ENCODE measurements at places on chromosomes 3 and 15. TPM values are rescaled to one million over a fixed set of nuclear protein-coding genes. Genes with fewer than 3 reads are reported as not detected.
A peak's percentile ranks its signal among the peaks of the same experiment; 100 is the strongest.

GRCh38 chr3:186532598-186533072, 11.5 kb downstream of the CRYGS start:
- DNase-seq = no peak

DNA sequence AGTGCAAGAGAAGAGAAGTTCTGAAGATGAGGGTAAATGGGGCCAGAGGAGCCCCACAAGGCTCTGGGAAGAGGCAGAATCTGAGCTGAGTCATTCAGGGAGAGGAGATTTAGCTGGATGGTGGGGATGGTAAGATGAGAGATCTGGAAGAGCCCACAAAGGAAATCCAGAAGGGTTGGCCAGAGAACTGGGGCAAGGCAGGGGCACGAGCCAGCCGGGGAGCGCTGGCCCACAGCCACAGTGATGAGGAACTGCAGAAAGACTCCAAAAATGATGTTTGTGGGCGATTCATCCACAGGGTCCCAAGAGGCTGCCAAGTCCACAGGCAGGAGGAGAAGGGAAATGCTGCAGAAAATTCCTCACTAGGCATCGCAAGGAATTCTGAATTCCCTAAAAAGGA, 75.9 kb upstream of the ATP2B2 start:
- DNase-seq = no peak

DNA sequence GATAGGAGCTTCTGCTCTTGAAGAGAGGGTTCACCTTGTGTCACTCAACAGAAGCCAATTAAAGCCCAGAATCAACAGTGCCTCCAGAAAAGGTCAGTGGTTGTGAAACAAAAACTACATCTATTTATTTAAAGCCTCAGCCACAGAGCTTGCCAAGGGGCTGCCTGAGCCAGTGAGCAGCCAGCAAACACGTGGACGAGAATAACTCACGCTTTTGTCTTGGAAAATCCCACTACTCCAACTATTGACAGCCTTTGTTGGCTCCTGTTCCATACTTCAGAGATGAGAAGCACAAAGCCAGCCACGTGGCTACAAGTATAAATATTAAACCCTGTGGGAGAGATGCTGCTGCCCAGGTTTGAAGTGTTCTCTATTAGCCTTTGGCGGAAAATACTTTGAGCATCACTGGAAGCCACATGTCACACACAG, 10.3 kb downstream of the GPR156 start:
- DNase-seq = no peak

GRCh38 chr3:74271541-74271940, 342.9 kb downstream of the CNTN3 start:
- DNase-seq = no peak

- peak; percentile 29 for DNase-seq
These were observed 632 bp upstream of the COPS2 start for GRCh38 chr15:49155834-49156627.

DNA sequence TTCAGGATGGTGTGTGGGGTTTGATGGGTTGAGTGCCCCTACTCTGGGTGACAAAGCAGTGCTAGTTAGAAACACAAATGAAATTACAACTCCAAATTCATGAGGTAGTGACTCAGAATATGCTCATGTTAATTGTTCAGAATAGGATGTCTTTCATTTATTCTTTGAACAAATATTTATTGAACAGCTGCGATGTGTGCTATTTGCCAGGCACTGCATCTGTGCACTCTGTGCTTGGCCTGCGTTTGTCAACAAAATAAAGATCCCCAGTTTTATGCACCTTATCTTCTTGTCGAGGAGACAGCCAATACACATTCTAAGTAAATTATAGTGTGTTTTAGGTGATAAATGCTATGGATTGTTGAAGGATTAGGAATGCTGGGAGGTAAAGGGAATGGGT, 27.3 kb downstream of the MED12L start:
- DNase-seq = no peak

GRCh38 chr3:29686889-29687592, 406.2 kb downstream of the RBMS3 start:
- DNase-seq = no peak

DNA sequence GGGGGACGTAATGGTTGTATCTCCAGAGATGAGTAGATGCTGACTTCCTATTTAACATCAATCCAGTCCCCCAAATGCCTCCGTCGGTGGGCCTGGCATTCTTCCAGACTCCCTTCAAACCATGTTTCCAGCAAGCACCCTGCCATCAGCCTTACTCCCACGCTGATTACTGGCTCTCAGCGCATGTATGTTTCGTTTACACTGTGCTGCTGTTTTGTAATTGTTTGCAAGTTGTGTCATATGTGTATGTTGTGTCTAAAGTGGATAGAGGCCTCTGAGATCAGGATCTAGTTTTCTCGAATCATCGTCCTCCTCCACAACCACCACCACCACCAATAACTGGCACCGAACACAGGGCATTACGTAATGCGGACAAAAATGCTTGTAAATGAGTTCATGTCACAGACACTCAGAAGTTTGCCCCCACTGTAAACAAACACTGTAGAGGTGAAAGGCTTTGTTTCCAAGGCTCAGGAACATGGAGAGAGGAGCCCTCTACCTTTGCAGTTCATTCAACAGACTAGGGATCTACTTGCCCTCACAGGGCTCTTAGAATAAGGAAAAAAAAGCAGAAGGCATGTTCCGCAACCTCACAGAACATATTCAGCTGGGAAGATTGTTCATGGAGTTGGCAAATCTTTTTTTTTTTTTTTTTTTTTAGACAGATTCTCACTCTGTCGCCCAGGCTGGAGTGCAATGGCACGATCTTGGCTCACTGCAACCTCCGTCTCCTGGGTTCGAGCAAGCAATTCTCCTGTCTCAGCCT, 46.1 kb upstream of the SEMA4B start:
- no peak for DNase-seq

GRCh38 chr3:135368316-135368715, 573.3 kb downstream of the EPHB1 start:
- no peak for DNase-seq

DNA sequence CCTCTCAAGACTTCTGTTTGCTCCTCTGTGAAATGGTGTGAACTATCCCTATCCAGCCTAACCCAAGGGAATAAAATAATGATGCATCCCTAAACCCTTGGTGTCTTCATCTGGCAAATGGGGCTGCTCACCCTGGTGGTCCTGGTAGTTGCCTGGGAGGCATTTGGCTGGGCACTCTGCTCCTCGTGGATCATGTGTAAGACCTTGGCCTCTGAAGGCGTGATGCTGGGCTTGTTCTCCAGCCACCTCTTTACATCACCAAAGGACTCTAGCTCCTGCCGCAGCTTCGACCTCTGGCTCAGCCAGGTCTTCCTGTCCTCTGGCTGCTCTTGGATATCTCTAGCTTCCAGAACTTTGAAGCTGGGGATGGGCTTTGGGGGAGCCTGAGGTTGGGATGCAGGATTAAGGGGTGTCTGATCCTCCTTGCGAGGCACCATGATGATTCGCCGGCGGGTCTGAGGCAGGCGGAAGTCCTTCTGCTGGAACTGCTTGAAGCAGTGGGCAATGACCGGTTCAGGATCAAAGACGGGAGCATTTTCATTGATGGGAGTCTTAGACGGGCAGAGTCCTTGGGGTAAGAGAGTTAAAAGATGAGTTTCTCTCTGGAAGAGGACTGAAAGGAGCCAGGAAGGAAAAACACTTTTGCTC, 7.1 kb downstream of the EFCAB12 start:
- no peak for DNase-seq

DNA sequence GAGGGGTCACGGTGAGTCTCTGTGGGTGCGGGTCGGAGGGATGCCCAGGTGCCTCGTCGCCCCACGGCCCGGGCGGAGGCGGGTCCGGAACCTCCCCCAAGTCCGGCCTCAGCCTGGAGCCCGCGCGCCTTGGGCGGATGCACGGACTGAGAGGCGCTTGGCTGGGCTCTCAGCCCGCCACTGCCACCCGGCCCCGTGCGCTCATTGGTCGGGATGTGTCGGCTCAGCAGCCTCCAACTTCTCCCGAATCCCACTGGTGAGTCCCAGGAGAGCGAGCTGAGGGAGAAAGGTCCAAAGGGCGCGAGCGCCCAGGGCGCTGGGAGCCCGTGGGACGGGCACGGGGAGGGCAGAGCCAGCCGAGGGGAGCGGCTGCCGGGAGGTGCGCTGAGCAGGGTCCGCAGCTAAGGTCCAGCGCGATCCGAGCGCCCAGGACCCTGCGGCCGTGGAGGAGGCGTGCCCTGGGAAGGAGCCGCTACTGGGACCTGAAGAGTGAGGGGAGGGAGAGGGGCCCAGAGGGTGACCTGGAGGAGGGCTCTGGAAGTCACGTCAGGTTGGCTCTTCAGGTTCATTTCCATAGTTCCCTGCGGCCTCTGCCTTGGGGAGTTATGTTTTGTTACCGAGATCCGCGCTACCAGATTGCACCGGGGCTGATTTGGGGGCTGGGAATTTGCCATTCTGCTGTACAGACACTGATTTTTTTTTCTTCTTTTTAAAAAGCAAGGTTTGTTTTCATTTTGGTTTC, at the start of gene MME:
Gene MME, plus strand, starts transcription at position 574 of the 742 bp plus-strand sequence. CDS start 3,849 bp downstream, outside the sequence.
- DNase-seq = no peak

GRCh38 chr3:72127844-72128243, 342.9 kb upstream of the PROK2 start:
- no peak for DNase-seq

GRCh38 chr3:26104851-26105251, 315.0 kb downstream of the OXSM start:
- DNase-seq = no peak

GRCh38 chr3:54853573-54854404, 74.1 kb downstream of the LRTM1 start:
- DNase-seq = peak; percentile 57

DNA sequence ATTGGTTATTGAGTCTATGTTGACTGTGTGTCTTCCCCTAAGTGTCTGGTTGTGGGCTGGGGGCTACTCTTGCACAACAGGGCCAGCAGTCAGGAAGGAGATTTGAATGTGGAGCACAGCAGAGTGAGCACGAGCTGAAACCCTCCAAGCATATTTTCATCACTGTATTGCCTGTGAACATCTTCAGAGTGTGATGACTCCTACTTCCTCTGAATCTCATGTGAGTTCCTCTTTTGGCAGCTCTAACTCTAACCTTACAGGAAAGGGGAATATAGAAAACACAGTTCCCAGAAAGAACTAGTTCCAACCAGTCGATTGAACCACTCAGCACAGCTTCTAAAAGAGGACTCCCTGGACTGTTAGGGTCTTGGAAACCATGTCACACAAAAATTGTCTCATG, 211.6 kb downstream of the RAP2B start:
- DNase-seq = no peak

DNA sequence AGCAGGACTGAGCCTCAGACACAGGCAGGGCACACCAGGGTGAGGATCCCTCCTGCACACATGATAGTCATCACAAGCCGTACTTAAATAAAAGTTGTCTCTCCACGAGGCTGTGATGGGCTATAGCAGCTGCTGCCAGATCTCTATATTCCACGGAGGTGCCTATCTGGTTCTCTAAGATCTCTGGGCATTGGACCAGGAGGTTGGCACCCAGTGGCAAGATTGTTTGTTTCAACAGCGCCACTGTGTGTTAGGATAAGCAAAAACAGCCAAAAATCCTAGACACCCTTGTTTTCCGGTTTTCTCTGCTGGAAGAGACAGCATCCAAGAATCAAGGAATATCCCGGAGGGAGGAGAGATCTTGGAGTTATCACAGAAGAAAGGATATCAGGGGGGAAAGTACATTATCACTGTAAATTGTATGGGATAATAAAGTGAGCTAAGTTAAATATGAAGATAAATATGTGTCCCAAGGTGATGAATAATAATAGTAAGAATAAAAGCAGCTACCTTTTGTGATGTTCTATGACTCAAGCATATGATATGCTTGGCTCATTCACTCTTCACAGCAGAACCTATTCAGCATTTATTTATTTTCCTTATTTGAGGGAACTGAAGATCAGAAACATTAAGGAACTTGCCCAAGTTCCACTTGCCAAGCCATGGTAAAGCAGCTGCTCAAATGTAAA, 90.6 kb upstream of the AKAP13 start:
- DNase-seq = peak; percentile 32

- no peak for DNase-seq
These were observed 114.0 kb downstream of the RFTN1 start for GRCh38 chr3:16399473-16399872.

DNA sequence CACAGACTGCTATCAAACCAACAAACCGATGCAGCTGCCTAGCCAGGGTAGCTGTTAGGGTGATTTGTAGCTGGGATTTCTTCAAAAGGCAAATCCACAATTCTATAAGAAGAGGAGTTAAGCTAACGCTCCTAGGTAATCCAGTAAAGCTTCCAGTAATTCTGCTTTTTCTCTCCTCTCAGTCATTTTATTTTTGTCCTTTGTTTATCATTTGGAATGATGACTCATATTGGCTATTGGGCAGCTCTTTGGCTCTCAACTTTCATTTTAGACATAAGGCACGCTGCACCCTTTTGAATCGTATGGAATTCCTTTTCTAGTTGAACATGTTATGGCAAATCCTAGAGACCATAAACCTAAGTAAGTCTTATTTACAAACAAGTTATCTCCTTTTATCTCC, 53.2 kb upstream of the PPARG start:
- no peak for DNase-seq

DNA sequence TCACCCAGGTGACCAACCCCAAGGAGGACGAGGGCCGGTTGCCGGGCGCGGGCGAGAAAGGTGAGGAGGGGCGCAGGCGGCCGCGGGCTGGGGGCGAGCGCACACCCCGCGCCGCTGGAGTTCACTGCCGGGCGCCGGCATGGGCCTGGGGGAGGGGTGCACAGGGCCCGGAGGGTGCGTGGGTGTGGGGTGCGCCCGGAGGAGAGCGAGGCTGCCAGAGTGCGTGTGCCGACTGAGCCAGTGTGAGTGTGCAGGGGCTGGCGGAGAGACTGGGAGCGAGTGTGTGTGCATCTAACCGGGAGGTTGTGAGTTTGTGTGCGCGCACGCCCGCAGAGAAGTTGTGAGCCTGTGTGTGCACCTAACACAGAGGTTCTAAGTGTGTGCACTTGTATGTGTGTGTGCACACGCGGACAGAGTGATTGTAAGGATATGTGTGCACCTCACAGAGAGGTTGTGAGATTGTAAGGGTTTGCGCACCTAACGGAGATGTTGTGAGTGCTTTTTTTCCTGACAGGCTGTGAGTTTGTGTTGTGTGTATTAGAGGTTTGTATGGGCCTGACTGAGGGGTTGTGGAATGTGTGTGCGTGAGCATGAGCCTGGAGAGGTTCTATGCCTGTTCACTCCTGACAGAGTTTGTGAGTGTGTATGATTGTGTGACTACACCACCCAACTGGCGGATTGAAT, 681 bp downstream of the CTDSPL start:
- no peak for DNase-seq

DNA sequence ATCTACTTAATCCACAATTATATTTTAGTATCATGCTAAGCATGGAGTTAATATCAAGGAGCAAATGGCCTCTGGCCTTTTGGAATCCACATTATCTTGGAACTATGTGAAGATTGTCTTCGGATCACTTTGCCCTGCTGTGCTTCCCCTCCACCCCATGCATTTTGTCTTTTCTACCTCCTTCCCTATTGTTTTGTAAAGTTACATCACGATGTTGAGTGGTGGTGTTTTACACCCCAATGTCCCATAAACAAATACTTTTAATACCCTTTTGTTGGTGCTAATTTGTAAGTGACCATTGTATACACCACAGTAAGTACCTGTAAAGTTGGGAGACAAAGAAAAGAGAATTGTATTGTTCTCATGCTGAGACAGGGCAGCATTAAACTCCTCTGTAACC, 258.4 kb upstream of the ZNF717 start:
- no peak for DNase-seq

WDR93 gene
- total RNA-seq = not detected

WDR72 gene
- total RNA-seq = not detected

CLDN16 gene
- total RNA-seq = not detected

CLDN1 gene
- total RNA-seq = not detected

SLC38A3 gene
- total RNA-seq = not detected

MB21D2 gene
- total RNA-seq = 7.2 TPM

SLC6A1 gene
- not detected for total RNA-seq

SCG5 gene
- 3.0 TPM for total RNA-seq

ANKRD34C gene
- total RNA-seq = not detected

TCAIM gene
- 17.9 TPM for total RNA-seq

MEIS2 gene
- not detected for total RNA-seq

CAMK2N2 gene
- total RNA-seq = not detected
